ENCODE measurements at places on chromosomes 5 and 9. TPM values are rescaled to one million over a fixed set of nuclear protein-coding genes. Genes with fewer than 3 reads are reported as not detected.

GRCh38 chr9:131111186-131111853 lies 14.1 kb upstream of the NUP214 start:
- no peak for DNase-seq

NEURL1B gene
- total RNA-seq: 8.5 TPM

TRPM3 gene
- total RNA-seq: 6.5 TPM

C5orf52 gene
- total RNA-seq: not detected

ANXA2R gene
- total RNA-seq: 1.2 TPM

SAXO1 gene
- 0.54 TPM for total RNA-seq

- DNase-seq: no peak
Observed at GRCh38 chr5:109478830-109479229, 69.1 kb upstream of the PJA2 start.

GRCh38 chr9:131915181-131915580 lies 164.5 kb downstream of the MED27 start:
- no peak for DNase-seq

DNA sequence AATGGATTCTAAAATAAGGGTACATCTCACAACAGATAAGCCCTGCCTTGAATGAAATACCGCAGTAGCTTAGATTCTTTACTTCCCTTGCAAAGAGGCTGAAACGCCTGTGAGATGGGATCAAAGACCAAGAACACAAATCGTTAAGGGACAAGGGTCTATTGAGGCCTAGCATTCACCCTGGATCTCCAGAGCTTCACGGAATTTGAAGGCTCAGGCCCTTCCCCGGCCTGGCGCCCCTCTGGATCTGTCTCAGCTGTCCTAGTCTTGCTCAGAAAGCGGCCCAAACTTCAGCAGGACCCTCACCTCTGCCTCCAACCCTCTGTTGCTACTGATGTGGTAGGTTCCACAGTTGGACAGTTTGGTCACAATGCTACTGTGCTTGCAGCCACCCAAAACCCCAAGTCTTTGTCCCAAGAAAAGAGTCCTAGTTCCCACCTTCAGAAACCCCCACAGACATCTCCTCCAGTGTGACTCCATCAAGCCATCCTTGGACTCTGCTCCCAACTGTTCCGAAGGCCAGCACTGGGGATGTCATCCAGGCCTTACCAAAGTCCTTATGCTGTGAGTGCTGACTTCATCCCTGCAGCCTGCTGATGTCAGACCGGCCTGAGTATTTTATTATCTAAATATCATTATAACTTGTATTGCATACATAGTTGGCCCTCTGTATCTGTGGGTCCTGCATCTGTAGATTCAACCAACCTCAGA lies 9.4 kb downstream of the CORO2A start:
- DNase-seq: no peak

GRCh38 chr5:39116344-39117170 lies 42.4 kb upstream of the RICTOR start:
- DNase-seq: no peak

- DNase-seq: no peak
Observed at GRCh38 chr9:33123407-33124031, 43.6 kb downstream of the B4GALT1 start.

KCNV2 gene
- not detected for total RNA-seq

- DNase-seq: peak; percentile 67
Observed at GRCh38 chr5:135834639-135835529, at the start of gene SLC25A48. Gene SLC25A48 (plus strand): TSS chr5:135834663. CDS start chr5:135834848, 185 bp downstream.

DNA sequence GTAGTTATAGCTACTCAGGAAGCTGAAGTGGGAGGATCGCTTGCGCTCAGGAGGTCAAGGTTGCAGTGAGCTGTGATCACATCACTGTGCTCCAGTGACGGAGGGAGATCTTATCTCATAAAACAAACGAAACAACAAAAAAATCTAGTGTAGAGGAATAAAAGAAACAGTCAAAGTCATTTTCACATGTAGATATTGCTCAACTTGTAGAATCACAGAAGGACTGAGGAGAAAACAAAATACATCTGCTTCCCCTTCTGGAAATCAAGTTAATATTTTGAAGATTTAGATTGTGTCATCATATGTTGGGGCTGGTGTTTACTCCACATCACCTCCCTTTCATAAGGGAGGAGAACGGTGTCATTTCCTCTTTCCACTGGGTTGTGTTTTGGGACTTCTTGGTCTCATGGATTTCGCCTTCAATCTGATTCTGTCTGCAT lies 8.2 kb upstream of the SLC46A2 start:
- DNase-seq: no peak

REEP5 gene
- 233 TPM for total RNA-seq

- DNase-seq: no peak
Observed at GRCh38 chr5:172079876-172080275, 73.4 kb upstream of the FBXW11 start.

LCN15 gene
- not detected for total RNA-seq

- no peak for DNase-seq
Observed at GRCh38 chr5:7867260-7867659, 1.6 kb downstream of the FASTKD3 start.

DNA sequence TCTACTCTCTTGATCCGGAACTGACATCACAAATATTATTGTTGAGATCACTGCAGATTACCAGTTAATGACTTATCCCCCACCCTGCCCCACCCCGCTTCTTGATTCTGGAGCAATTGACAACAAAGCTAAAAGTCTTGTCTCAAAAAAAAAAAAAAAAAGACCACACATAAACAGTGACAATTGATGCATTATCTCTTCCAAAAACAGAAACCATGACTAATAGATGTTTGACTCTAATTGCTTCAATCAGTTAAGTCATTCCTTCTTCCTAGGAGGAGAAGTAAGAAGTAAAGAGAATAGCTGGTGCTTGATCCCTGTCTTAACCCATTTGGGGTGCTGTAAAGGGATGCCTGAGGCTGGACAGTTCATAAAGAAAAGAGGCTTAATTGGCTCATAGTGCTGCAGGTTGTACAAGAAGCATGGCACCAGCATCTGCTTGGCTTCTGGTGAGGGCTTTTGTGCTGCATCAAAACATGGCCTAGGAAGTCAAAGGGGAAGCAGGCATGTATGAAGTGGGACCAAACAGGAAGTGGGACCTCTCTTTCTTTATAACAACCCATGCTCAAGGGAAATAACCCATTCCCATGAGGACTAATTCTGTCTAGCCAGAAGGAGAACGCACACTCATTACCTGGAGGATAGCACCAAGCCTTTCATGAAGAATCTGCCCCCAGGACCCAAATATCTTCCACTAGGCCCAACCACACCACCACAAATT lies 158.7 kb downstream of the TMEM167A start:
- no peak for DNase-seq

DNA sequence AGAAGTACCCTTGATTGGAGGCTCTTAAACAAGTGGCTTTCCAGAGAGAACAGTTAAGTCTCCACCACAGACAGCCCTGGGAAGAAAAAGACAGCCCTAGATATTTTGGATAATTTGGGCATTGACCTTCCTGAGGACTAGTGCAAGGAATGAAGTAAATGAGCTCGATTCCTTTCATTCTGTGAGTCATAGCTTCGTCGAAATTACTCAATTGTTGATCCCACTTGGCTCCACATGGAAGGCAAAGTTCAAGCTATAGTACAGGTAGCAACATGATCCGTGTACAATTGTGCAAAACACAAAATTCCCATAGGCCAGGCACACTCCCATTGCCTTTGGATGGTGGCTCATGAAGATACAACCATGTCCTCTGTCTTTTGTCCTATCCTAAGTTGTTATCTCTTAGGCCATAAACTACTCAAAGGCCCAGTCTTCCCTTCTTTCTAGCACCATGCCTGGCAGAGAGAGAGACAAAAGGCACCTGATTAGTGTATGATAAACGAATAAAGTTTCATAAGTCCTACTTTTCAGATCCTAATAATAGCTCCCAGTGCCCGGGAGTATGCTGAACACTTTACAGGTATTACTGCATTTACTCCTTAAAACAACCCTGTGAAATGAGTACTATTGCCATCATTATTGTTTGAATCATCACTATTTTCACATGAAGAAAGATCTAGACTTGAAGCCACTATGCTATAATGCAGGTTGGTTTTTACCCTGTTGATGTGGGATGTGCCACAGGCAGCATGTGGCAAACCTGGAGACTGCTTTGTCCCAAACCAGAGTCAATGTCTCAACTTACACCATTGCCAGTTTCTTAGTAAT lies 116.7 kb upstream of the RANBP3L start:
- no peak for DNase-seq

DNA sequence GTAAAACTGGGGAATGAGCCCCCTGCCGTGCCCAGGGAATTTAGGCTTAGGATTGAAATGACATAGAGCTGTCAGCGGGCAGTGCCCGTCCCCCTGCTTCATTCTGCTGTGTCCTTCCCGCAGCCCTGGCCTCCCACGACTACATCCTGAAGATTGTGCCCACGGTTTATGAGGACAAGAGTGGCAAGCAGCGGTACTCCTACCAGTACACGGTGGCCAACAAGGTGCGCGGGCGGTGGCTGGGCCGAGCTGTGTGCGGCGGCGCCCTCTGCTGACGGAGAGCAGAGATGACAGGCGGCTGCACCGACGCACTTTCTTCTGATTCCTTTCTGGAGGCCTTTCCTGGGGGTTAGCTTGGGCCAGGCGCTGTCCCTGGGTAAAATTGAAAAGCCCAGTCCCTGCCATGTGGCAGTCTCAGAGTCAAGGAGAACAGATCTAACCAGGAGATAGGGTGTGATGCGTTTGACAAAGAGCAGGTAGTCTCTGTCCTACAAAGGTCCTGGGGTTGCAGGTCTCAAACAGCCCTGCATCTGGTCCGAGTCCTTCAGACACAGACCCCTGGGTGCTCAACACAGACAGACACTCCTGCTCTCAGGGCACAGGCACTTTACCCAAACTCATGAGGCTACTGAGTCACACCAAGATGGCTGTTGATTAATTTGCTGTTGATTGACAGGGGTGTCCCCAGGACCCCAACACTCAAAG lies 26.8 kb upstream of the RPL26L1 start:
- DNase-seq: peak; percentile 81

DNA sequence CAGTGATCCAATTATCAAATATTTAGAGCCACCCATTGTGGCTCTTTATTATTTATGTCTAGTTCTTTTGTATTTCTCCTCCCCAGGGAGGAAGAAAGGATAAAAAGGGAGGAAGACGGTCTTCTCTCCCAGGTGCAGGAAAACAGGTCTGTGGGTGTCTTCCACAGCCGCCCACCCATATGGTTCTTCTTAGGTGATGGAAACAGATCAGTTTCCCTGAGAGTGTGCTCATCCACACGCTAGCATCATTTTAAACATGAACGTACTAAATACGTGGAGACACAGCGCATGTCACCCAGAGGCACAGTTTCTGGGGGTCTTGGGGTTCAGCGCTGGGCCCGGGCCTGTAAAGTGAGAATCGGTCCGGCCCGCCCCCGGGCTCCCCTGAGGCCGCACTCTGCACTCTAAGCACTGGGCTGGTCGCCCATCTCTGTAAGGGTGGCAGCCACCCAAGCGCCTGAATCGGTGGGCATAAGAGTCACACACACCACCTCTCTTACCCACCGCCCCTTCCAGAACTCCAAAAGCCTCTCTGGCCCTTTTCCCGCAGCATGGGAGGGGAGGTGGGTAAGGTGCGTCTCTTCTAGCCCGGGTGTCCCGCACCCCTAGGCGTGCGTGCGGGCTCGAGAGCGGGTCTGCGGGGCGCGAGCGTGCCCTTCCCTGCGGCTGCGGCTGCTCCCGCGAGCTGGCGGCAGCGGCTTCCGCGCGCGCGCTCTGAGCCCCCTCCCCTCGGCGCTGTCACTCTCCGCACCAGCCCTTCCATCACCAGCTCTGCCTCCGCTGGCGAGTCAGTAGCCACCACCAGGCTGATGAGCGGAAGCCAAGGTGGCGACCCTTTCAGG lies 1.3 kb downstream of the PTCH1 start:
- no peak for DNase-seq

CCDC69 gene
- total RNA-seq: 20.8 TPM

DNA sequence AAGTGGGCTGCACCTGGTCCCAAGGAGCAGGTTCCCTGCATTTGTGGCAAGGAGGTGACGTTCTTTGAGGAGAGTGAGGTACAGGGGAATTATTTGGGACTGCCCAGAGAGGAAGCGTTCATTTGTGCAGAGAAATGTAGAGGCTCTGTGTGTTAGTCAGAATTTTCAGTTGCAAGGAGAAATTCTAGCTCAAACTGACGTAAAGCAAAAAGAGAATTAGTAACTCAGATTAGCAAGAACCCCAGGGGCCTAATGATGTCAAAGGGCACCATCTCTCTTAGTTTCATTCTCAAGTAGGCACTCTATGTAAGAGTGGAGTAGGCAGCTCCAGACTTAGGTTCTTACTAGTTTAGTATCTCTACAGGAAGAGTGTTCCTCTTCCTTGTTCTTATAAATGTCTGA lies 2.4 kb upstream of the TXN start:
- no peak for DNase-seq

SLC45A2 gene
- total RNA-seq: not detected

- no peak for DNase-seq
Observed at GRCh38 chr9:128415281-128415680, 5.4 kb upstream of the CERCAM start.

GRCh38 chr5:5085381-5085780 lies 54.7 kb upstream of the ADAMTS16 start:
- no peak for DNase-seq

- DNase-seq: no peak
Observed at GRCh38 chr5:169004551-169004950, 296.4 kb downstream of the SLIT3 start.

GRCh38 chr9:3578786-3579185 lies 53.0 kb upstream of the RFX3 start:
- no peak for DNase-seq

DNA sequence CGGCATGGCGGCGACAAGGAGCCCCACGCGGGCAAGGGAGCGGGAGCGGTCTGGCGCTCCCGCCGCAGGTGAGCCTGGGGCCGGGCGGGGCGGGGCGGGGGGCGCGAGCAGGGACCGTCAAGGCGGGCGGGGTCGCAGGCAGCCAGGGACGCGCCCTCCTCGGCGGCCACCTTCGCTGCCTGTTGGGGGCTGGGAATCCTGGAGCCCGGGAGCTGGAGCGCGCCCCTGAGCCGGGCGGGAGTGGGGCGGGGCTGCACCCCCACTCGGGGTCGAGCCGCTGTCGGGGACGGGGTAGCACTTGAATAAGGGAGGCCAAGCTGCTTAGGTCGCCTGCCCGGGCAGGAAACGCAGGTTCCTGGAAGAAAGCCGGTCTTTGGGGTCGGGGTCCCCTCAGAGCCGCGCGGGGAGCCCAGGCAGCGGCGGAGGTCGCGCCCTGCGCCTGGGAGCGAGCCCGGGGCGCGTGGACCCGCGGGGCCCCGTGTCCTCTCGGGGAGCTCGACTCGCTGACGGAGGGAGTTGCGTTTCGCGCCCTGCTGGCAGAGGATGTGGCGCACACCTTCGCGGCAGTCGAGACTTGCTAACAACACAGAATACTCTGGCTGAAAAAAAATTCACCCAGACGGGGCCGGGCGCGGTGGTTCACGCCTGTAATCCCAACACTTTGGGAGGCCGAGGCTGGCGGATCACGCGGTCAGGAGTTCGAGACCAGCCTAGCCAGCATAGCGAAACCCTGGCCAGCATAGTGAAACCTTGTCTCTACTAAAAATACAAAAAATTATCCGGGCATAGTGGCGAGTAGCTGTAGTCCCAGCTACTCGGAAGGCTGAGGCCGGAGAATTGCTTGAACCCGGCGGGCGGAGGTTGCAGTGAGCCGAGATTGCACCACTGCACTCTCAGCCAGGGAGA lies 552 bp downstream of the OTULINL start:
- peak; percentile 71 for DNase-seq

- no peak for DNase-seq
Observed at GRCh38 chr5:125486634-125487033, 740.2 kb upstream of the ZNF608 start.

Data from thyroid gland (tissue), 4 donors.